Stimulated activated CD8-positive, alpha-beta memory T cell treated with anti-CD3 and anti-CD28 coated beads, Interleukin-15, amount 100 ng/mL, for 48 hours (primary cell): ENCODE measurements at places on chromosomes 2 and 18.
A peak's percentile ranks its signal among the peaks of the same experiment; 100 is the strongest.

GRCh38 chr2:74741629-74742028, 87.6 kb downstream of the SEMA4F start:
- DNase-seq, result no peak

DNA sequence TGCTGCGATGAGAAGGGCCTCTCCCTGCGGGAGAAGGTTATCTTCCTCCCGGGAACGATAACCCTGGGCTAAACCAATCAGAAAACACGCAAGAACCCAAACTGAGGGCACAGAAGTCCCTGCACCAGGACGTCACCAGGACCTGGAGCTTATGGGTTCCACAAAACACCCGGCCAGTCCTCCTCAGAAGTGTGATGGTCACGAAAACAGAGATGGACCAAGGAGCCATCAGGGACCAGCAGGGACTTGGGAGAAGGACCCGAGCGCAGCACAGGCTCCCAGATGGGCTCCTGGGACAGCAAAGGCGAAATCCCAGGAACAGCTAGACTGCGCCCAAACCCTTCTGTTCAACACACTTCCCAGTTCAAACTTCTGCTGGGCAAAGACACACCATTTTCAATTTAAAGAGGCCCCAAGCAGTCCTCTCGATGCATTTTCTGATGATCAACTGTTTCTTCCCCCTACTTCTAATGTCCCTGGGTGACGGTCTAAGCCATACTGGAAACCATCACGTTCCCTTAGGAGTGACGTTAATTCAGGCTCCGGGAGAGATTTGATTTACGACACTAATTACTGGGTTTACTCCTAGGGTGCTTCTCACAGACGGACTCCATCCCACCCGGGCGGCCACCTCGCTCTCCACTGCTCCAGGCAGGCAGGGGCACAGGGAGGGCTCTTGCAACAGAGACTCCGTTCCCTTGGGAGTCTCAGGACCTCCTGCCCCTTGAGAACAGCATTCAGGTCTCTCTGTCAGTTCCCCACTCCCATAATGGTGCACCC, 29.2 kb downstream of the ZNF516 start:
- no peak for DNase-seq

DNA sequence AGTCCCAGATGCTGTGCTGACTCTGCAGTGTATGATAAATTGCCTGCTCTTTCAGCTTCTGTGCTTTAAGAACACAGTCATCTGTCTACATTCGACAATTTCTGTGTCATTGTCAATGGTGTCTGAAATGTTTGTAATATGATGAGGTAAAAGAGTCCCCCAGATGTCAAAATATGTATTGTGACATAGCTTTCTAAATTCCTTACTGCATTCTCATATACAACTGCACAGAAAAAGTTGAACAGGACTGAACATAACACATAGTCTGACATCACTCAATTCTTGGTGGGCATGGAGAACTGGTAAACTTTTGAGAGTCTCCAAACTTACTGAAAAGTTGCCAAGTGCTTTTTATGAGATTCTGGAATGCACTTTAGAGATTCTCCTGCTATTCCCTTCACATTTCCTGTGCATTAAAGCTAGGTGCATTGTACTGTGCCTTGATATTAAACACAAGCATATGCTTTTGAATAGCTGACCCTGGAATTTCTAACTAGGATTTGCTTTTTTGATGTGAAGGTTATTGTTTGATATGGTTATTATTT, 48.1 kb upstream of the ARHGAP28 start:
- no peak for DNase-seq

DNA sequence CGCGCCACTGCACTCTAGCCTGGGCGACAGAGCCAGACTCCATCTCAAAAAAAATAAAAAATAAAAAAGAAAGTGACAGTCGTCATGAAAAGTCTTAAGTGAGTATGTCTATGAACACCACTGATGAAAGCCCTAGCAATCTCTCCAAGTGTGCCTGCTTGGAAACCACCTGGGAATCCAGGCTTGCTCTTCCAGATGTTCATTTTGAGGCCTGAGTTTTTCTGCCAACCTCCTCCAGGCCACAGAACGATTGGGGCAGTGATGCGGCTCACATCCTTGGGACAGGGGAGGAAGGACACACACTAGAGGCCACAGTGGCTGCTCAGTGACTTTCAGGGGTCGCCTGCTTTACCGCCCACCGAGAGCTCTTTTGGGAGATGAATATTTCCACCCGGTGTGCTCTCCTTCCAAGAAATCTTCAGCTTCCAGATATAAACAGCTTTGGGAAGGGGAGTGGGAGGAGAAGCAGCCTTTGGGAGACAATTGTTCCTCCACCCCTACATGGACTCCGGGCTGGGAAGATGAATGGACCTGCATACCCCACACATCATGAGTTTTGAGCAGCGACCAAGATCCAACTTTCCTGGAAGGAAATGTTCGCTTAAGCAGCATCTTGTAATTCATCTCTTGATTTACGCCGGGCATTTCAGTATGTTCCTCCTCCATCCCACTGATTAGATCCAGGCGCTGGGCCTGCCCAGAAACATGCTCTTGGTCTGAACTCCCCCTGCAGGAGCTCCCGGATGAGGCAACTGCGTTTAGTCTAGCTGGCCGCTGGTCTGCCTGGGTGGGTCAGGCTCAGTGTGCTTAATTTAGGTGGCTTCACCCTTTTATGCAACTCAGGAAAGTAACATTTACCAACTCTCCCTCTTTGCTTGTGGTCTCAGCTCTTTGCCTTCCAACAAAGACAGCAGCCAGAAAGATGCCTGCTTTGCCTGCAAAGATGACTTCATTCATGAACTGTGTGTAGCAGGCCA, 6.2 kb upstream of the ARMC9 start:
- no peak for DNase-seq

GRCh38 chr2:191026377-191026776, 12.4 kb upstream of the STAT1 start:
- no peak for DNase-seq

DNA sequence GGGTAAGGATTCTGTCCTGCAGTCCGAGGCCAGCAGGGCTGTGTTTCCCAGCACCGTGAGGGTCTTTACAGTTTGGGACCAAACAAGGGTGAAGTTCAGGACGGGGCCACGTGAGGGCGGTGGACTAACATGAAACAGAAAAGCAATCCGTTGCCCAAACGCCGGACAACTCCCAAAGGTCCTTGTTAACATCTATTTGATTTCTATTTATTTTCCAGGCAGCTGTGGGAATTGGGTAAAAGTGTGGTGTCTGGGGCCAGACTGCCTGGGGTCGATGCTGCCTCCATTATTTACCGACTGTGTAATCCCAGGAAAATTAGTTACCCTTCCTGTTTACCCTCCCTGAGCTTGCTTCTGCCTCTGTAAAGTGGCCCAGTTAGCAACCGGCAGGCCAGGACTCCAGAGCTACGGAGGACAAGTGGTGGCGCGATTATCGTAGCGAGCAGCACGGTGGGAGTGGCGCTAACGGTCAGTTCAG, 66.3 kb upstream of the TCF7L1 start:
- peak; percentile 26 for DNase-seq

DNA sequence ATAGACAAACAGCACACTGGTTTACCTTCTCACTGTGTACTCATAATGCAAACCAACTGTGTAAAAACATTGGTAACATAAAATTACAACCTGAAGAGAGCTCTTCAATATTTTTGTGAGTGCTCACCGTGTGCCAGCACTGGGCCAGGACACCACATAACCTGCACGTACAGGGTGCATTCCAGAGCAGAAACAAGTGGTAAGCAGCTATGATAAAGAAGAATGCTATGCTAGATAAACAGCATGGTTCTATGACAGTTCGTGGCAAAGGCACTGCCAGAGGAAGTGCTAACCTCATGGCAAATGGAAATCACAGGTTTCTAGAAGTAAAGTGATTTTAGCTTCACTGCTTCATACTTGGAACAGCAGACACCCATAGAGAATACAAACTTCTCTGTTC, 343.5 kb downstream of the MTX2 start:
- no peak for DNase-seq

- DNase-seq, result no peak
These were observed 92.1 kb upstream of the HS6ST1 start for GRCh38 chr2:128410758-128411215.

DNA sequence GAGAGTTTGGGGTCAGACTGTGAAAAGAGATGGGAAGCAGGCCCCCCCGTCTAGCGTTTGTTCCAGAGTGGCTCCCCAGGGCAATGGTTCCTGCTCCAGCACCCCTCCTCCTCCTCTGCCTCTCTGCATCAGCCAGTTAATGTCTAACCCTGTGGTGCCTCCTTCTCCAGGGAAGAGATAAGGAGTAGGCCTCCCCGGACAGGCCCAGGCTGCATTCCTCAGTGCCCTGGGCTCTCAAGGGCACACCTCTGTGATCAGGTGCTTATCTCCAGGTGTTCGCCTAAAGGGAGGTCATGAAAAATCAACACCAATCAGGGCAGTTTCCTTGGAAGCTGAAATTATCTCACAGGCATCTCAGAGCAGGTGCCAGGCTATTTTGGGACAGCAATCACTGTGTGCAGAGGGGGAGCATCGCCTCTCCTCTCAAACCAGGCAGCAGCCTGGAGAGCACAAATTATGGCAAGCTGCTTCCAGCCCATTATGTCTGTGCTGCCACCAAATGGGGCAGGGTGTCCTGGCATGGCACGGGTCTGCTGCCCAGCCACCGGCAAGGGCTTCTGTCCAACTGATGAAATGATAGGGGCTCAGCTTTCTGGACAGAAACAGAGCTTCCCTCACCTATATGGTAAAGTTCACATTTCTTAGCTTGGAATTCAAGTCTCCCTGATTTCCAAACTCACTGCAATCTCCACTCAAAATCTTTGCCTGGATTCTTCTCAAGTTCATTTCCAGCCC, 255.8 kb upstream of the SLC14A2 start:
- no peak for DNase-seq

DNA sequence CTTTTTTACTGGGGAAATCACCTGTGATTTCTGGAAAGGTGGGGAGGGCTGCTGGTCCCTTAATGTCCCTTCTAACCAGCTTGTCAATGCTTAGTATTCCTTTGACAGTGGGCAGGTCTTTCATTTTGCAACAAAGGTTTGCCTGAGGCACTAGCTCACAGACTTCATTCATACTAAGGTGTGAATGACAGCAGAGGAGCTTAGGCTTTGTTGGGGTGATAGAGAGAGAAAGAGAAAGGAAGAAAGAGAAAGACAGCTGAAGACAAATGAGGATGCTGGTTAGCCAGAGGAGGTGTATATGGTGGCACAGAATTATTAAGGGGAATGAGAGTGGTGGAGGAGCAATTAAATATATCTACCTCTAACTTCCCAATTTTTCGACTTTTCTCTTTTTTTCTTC, 28.9 kb upstream of the GTF2A1L start:
- no peak for DNase-seq

DNA sequence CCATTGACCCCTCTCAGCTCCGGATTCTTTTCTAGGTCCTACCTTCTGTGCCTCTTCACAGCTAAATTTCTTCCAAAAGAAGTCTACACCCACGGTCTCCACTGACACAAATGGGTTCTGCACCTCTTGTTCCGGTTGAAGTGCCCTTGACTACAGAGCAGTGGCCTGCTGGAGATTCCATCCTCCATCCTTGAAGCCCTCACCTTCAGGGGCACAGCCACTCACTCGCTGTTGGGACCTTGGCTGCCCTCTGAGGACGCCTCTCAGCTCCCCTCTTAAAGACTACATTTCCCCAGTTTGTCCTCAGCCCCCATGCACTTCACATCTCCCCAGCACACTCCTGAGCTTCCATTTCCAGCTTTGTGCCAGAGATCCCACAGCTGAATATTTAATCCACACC, 226.3 kb downstream of the ATAD2B start:
- no peak for DNase-seq
